Epithelial cell of proximal tubule (primary cell): ENCODE measurements at places on chromosomes 4 and X. TPM values are rescaled to one million over a fixed set of nuclear protein-coding genes. Genes with fewer than 3 reads are reported as not detected.
A peak's percentile ranks its signal among the peaks of the same experiment; 100 is the strongest.

DNA sequence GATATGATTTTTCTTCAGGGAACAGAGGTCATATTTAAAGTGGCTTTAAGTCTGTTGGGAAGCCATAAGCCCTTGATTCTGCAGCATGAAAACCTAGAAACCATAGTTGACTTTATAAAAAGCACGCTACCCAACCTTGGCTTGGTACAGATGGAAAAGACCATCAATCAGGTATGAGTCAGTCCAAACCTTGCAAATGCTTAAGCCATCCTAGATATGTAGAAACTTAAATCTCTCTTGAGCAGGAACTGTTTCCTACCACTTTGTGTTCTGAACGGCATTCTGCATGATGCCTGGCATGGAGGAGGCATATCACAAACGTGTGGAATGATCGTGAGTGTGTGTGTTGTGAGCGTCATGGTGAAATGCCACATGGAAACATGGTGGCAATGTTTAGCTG, 164.8 kb downstream of the PTTG2 start:
- no peak for DNase-seq

- DNase-seq = peak; percentile 6
Observed at GRCh38 chrX:124211312-124211942, 121.0 kb upstream of the TEX13D start.

- DNase-seq = no peak
Observed at GRCh38 chrX:149628280-149628679, 3.3 kb downstream of the TMEM185A start.

DNA sequence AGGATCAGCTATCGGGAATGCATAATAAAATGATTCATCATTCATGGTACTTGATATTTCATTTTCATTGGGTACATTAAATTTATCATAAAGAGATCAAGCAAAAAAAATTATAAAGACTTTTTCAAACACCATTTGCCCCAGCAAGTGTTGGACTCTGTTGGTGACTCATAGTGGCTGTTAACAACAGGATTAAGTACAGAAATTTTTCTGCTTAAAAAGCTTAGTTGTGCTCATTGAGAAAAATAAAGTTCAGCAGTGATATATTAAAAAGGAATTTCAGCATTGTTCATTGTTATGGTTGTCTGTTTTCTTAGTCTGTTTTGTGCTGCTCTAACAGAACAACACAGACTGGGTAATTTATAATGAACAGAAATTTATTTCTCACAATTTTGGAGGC, 86.2 kb upstream of the PCDH10 start:
- no peak for DNase-seq

- no peak for DNase-seq
Observed at GRCh38 chr4:166065324-166065723, 192.3 kb downstream of the TLL1 start.

GRCh38 chrX:646796-647195, 16.2 kb downstream of the SHOX start:
- no peak for DNase-seq

- no peak for DNase-seq
Observed at GRCh38 chr4:17322514-17322913, 189.4 kb downstream of the QDPR start.

GRCh38 chr4:61374447-61374891, 174.3 kb downstream of the ADGRL3 start:
- no peak for DNase-seq

GRCh38 chr4:70336043-70336442, 1.3 kb downstream of the CABS1 start:
- no peak for DNase-seq

DNA sequence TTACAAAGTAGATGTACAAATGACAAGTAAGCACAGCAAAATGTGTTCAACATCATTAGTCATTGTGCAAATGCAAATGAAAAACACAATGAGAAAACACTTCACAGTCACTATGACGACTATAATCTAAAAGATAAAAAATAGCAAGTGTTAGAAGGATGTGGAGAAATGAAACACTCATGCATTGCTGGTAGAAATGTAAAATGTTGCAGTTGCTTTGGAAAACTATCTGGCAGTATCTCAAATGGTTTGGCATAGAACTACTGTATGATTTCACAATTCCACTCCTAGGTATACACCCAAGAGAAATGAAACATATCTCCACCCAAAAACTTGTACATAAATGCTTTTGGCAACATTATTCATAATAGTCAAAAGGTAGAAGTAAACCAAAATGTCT, 459.7 kb upstream of the TRAM1L1 start:
- DNase-seq = no peak

GRCh38 chr4:147954850-147955249, 223.0 kb downstream of the ARHGAP10 start:
- no peak for DNase-seq

GRCh38 chr4:48436318-48436717, 46.8 kb upstream of the SLC10A4 start:
- DNase-seq = no peak

DNA sequence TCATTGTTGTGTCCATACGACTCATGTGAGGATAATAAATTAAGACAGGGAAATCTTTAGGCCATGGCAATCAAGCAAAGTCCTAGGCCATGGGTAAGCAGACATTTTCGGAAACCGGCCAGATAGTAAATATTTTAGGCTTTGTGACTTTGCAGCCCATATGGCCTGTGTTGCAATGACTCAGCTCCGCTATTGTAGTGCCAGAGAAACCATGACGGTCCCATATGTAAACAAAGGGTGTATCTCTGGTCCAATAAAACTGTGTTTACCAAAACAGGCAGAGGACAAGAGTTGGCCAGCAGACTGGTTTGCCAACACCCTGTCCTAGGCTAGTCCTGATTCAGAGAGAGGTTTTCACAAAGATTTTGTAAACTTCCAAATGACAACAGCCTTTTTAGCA, 5.0 kb downstream of the FAM114A1 start:
- no peak for DNase-seq

DNA sequence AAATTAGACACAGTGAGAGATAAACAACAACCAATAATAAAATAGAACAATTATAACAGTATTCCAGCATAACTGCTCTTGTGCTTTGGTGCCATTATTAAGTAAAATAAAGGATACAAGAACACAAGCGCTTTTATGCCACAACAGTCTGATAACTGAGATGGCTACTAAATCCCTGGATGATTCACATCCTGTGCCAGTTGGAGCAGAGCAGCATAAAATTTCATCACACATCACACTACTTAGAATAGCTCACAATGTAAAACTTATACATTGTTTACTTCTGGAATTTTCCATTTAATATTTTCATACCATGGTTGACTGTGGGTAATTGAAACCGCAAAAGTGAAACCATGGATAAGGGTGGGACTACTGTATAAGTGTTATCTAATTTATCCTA, 399.9 kb upstream of the CNKSR2 start:
- DNase-seq = no peak

GRCh38 chr4:158644356-158644755, 27.3 kb downstream of the C4orf46 start:
- no peak for DNase-seq

DNA sequence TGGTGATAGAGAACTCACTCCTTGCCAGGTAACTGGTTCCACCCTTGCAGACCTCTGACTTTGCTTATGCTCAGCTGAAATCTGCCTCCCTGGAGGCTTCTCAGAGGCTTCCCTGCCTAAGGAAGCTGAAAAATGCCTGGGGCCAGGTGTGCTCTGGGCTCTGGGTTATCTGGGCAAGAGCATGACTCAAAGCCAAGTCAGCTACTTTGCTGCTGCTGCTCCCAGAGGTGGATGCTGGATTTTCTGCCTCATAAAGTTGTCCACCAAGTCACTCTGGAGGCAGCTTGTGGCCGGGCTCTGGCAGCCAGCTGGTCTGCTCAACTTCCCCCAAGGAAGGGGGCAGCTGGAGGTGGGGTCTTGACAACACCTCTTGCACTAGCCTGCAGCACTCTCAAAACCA, 132.7 kb downstream of the PJA1 start:
- DNase-seq = no peak

DNA sequence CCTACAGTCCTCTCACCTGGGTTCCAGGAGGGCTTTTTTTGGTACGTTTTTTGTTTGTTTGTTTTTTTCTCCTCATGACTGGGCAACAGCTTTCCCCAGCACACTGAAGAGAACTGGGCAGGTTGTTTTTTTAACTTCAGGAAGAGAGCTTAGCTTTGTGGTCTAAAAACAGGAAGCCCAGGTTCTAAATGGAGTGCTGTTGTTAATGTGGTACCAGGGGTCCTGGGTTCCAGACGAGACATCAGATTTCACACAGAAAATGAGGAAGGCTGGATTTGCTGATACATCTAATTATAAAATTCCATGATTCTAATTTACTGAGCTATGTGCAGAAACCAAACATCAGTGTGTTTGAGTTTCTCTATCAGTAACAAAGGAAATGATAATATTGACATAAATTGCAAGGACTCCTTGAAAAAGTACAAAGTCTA, 4.2 kb downstream of the MYOZ2 start:
- no peak for DNase-seq

GRCh38 chrX:97060020-97060419, 176.3 kb downstream of the RPA4 start:
- DNase-seq = no peak

DNA sequence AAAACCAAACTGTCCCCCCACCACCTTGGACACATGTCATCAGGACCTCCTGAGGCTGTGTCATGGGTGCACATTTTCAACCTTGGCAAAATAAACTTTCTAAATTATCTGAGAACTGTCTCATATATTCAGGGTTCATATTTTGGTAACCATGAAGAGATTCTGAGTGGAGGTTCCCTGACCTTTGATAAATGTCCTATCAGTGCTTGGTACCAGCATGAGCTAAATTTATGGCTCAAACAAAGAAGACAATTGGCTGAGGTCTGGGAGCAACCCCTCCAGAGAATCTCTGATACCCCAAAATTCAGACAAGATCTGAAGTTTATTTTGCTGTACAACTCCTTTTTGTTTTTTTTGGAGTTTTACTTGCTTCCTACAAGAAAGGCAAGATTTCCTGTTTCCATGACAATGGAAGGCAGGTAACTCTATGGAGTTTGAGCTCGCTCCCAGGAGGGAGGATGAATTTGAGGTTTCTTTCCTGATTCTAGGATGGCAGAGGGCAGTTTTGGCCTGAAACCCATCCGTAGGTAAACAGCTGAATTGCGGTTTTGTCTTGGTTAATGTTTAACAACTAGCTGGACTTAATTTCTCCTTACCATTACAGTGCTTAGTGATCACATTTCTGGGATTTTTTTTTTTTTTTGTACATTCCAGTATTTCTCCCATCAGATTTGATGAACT, 14.5 kb downstream of the UGT2B15 start:
- peak; percentile 31 for DNase-seq

GRCh38 chr4:84177831-84178542, 321.1 kb downstream of the NKX6-1 start:
- DNase-seq = no peak

- DNase-seq = no peak
Observed at GRCh38 chr4:169745291-169745690, 12.5 kb downstream of the HPF1 start.

DNA sequence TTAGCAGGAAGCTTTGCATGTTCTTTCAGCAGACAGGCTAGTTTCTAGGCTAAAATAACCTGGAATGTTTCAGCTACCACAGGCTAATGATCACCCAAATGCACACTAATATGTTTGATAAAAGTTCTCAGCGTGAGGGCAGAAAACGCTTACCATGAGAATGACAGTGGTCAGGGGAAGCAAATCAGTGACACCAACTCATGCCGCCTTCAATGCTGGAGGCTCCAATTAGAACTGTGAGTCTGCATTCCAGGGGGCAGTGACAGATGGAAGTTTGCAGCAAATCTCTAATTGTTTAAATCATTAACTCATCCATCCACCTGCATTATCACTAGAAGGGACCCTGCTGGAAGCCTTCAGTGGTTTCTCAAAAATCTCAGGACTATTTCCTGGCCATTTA, 43.2 kb downstream of the ANOS1 start:
- DNase-seq = no peak

DNA sequence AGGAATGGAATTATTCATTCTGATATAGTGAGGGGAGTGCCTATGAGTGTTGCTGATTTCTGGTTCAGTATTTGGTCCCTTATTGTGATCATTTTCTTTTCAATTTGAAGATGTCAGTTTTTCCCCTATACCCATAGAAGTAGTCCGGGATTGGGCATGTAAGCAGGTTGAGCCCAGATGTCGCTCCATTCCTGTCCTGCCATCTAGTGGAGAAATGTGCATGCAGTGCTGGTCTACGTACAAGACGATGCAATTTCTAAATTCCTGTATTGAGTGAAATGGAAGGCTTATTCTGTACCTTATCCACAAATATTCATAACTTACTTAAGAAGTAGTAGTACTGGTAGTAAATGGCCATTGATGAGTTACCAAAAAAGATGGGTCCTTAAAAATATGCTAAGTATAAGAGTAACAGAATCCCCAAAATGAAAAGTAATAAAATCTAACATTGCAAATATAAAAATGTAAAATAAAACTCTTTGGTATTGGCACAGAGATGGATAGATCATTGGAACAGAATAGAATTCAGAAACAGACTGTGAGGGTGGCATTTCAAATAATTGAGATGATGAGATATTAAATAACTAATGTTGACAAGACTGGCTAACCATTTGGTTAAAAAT, 60.9 kb downstream of the UGT8 start:
- DNase-seq = no peak

HPSE gene
- total RNA-seq = 0.69 and 3.8 TPM in 2 replicates

RIPPLY1 gene
- not detected in 2 replicates for total RNA-seq

ETDA gene
- not detected in 2 replicates for total RNA-seq

PRDX4 gene
- 254 and 265 TPM in 2 replicates for total RNA-seq

DUSP21 gene
- not detected in 2 replicates for total RNA-seq

KCTD8 gene
- not detected in 2 replicates for total RNA-seq

NAA11 gene
- not detected in 2 replicates for total RNA-seq

TMSB15C gene
- 2.9 and 4.1 TPM in 2 replicates for total RNA-seq

ELF2 gene
- 17.1 and 24.1 TPM in 2 replicates for total RNA-seq

ARSJ gene
- total RNA-seq = 28.5 and 31.9 TPM in 2 replicates

CPLX1 gene
- total RNA-seq = 0.81 TPM in 1 of 2 replicates, not detected in the other

C1QTNF7 gene
- total RNA-seq = not detected in 2 replicates

GLOD5 gene
- total RNA-seq = not detected in 2 replicates

CSN2 gene
- total RNA-seq = not detected in 2 replicates

NAT8L gene
- total RNA-seq = 0.51 and 2.0 TPM in 2 replicates

MAMLD1 gene
- 1.5 and 2.5 TPM in 2 replicates for total RNA-seq
